ENCODE measurements at places on chromosomes 6 and 20.

- no peak for DNase-seq
These were observed 10.7 kb downstream of the PXMP4 start for GRCh38 chr20:33709398-33709797.

- peak; percentile 64 for DNase-seq
These were observed 167.4 kb downstream of the DTNBP1 start for GRCh38 chr6:15495375-15495901.

DNA sequence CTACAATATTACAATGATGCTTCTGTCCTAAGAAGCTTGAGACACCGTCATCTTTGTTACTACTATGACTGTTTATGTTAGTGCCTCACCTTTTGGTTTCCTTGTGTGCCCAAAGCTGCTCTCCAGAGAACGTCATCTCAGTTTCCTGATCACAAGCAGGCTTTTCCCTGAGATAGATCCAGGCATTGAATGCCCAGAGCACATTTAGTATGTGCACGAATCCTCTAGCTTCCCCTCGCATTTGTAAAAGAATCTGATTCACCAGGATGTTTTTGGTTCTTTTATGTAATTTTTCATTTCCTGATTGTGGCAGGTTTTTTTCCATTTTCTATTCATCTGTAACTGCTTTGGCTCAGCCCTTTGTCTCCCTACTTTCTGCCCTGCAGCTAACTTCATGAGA is 100.2 kb upstream of the TMEM181 start:
- DNase-seq, result no peak

GRCh38 chr6:141133346-141133745 is 999.4 kb upstream of the GJE1 start:
- DNase-seq, result peak; percentile 10

- peak; percentile 24 for DNase-seq
These were observed 36.1 kb upstream of the THBS2 start for GRCh38 chr6:169289619-169290339.

GRCh38 chr20:3648951-3649350 is 14.2 kb downstream of the GFRA4 start:
- DNase-seq, result no peak

GRCh38 chr6:35297601-35298481 is at the start of gene DEF6:
TSS of gene DEF6 (plus strand) at chr6:35297818. CDS start at chr6:35297857, 39 bp downstream.
- peak; percentile 74 for DNase-seq

- no peak for DNase-seq
These were observed 8.7 kb downstream of the JAG1 start for GRCh38 chr20:10665027-10665561.

DNA sequence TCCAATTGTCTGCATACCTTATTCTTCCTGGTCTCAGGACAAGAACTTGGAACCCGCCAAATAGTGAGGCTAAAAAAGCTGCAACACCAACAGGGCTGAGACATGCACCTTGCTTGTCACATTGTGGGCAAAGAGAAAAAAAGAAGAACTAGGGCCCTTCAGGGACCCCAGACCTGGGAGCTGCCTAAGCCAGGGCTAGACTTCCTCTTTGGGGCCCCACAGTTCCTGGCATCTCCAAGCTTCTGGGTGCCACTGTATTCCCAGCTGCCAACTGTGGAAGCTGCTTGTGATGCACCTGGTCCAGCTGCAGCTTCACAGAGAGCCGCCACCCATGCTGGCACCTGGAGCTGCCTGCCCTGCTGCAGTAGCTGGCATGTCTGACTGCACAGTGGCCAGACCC is 370.6 kb downstream of the CD83 start:
- no peak for DNase-seq
